Upper lobe of left lung (tissue), 6 donors: ENCODE measurements at places on chromosomes 7 and 10.
A peak's percentile ranks its signal among the peaks of the same experiment; 100 is the strongest.

- peak; percentile 40 for DNase-seq
Measured at GRCh38 chr10:103882285-103883007, 27.1 kb upstream of the SH3PXD2A start.

DNA sequence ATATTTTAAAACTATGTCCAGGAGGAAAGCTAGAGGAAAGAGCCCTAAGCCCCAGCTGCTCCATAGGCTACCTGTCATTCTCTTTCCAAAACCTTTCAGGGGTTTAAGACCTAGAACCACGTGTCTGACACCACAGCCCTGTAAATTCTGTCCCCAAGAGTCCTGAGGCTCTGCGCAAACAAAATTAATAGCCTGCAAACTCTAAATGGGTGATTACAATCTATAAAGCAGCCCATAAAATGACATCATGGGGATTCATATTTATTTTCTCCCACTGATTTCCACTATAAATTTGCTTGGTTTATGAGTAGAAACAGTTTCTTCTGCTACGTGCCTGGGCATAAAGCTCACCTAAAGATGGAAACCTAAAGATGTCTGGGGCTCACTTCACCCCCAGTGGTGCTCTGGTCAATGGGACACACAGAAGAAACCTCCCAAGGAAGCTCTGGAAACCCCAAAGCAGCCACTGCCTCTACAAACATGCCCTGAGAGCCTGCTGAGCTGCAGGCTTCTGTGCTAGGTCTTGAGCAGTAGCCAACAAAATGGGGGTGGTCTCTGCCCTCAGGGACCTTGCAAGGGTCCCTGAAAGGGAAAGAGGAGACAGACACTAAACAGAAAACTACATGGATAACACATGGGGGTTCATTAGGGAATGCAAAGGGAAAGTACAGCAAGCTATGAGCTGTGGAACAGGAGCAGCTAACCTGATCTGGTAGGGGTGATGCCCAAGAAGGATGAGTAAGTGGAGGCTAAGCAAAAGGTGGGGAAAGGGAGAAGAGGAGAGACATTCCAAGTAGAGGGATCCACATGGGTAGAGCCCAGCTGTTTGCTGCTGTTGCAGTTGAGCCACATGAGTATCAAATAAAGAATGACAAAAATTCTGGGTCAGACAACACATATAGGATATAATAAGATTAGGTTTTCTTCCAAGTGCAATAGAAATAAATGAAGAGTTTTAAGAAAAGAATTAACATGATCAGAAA, 331.7 kb downstream of the KCNMA1 start:
- DNase-seq: no peak

- DNase-seq: peak; percentile 73
Measured at GRCh38 chr10:61662794-61663259, at the start of gene CABCOCO1. Gene CABCOCO1, plus strand, starts transcription at chr10:61662929. Its CDS starts 44 bp downstream, at chr10:61662973.

DNA sequence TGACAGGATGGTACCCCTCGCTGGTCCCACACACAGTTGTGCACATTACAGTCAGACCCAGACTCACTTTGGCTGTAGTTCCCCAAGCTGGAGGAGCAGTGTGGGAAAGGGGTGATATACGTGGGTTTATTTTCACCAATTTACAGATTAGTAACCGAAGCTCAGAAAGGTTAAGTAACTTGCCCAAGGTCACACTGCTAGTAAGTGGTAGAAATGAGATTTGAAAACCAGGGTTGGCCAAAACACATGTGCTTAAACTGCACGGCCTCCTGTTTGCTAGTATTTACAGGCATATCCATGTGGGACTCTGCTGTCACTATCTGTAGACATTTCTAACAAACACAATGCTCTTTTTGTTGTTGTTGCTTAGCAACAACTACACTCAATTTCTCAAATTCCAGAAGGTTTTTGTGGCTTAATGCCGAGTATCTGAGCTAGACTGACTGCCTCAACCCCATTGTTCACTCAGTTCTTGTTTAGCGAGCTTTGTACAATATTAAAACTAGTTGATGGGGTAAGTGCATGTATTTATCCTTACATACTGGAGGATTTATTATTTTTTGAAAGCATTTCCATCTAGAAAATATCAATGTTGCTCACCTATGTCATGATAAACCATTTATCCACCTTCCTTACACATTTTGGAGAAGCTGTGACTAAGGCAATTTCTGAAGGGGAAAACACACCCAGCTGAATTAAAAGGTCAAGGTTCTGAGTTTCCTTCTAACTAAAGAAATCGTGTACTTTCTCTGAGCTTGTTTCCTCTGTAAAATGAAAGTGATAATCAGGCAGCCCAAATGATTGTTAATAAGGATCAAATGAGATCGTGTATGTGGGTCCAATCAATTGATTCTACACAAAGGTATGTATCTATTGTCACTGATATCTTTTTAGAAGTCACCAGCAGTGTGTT, 5.3 kb upstream of the TMEM139 start:
- no peak for DNase-seq

- DNase-seq: no peak
Measured at GRCh38 chr7:16365177-16365576, 56.2 kb downstream of the CRPPA start.

DNA sequence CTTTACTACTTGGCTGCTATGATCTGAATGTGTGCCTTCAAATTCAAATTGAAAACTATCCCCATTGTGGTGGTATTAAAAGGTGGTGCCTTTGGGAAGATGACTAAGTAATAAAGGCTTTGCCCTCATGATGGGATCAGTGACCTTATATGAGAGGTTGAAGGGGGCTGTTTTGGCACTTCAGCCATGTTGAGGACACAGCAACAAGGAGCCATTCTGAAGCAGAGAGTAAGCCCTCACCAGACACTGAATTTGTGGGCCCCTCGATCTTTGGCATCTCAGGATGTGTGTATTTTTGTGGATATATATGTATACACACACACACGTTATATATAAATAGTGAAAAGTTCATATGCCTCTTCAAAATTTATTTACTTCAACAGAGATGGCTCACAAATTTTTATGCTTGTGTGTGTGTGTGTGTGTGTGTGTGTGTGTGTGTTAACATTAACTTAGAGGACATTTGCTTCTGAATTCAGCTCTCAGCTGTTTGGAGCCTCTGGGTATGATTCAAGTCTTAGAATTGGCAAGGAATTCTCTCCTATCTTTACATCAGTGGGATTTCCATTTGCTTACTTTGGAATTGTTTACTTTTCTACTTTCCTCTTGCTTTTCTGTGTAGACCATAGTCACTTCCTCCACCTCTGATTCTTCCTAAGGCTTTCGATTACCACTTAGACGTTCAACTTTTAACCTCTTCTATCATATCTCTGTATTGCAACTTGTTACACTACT, 66.6 kb downstream of the MAGI2 start:
- DNase-seq: no peak

- no peak for DNase-seq
Measured at GRCh38 chr7:16295558-16295957, 125.8 kb downstream of the CRPPA start.

DNA sequence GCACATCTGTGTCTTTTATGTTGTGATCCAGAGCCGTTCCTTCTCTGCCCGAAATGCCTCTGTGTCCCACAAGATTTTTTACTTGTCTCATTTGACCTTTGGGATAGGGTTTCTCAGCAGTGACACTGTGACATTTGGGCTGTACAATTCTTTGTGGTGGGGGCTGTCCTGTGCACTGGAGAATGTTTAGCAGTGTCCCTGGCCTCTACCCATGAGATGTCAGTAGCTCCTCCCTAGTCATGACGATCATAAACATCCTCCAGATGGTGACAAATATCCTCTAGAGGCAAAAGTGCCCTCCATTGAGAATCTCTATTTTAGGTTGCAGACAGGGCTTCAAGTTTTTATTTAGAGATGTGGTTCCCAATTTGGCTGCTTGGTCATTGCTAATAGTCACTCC, 91.3 kb downstream of the PPP1R17 start:
- no peak for DNase-seq

DNA sequence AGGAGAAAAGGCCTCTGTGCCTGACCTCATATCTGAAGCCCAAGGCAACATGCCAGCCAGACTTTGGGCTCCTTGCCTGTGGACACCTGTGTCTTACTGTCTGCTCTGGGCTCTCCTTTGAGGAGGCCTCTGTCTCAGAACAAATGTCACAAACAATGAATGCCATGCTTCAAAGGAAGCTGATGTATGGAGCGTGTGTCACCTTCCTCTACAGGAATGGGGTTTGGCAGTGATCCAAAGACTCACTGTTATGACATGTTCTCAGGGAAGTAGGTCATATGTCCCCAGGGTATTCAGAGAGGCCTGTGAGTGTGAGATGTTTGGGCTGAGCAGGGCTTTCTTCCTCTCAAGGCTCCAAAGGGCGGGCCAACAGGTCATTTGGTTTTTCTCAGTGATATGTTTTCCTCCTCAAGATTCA, 38.4 kb downstream of the PTPRE start:
- peak; percentile 40 for DNase-seq

DNA sequence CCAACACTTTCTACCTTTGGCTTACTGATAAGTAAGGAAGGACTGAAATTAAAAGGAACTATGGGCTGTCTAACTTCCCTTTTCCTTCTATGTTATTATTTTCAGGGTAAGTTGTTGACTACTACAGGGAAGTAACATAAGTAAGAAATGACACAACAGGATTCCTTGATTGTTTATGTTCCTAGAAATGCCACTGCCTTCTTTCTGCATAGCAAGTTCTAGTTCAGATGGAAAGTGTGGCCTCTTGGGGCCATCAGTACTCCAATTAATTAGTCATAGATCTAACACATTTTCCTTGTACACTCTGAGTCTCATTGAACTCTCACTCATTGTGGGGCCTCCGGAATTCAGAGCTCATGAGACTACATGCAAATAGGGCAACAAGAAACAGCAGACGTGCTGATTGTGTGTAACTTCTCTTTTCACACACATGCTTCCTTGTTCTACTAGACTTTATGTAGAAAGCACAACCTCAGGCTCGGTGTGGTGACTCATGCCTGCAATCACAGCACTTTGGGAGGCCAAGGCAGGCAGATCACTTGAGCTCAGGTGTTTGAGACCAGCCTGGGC, 35.3 kb upstream of the HIBADH start:
- DNase-seq: peak; percentile 81
